ENCODE measurements at places on chromosomes 13 and 19.

GRCh38 chr19:4297901-4298809 is 4.0 kb downstream of the TMIGD2 start:
- no peak for DNase-seq

GRCh38 chr13:105565136-105565727 is 970.2 kb downstream of the EFNB2 start:
- DNase-seq = no peak

DNA sequence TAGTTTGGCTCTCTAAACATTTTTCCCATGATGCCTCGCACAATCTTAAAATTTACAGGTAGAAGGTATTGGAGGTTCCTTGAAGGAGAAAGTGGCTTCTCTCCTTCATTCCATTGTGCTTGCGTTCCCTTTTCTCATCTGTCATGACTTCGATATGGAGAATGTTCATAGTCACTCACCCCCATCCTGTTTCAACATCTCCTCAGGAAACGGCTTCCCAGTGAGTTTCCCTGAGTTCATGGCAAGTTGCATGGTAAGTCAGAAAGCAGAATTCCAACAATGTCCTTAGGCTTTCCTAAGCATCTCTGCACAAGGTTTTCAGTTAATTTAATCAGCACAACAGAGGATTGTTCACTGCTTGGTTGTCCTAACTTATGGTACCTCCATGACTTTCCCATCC is 581.8 kb upstream of the SLITRK5 start:
- DNase-seq = peak; percentile 72

GRCh38 chr13:100336795-100337516 is 248.1 kb downstream of the PCCA start:
- no peak for DNase-seq

GRCh38 chr19:11586331-11586730 is 8.9 kb upstream of the ACP5 start:
- DNase-seq = no peak

DNA sequence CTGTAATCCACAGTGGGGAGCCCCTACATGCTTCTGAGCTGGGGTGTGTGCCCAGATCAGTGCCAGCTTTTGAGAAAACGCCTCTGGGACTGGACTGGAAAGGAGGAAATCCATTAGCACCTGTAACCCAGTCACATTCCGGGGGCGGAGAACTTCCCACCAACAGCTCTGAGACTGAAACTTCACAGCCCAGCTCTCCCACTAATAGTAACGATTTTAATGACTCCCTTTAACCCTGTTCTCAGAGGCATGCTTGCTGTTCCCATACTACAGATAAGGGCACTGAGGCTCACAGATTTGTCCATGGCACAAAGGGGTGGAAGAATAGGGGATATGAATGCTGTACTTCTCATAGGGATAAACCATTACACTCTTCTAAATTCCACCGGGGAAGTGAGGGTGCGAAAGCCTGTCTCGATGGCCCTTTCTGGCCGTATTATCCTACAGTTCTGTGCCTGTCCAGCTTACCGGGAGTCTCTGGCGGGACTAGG is 851 bp downstream of the FBXO46 start:
- DNase-seq = no peak

DNA sequence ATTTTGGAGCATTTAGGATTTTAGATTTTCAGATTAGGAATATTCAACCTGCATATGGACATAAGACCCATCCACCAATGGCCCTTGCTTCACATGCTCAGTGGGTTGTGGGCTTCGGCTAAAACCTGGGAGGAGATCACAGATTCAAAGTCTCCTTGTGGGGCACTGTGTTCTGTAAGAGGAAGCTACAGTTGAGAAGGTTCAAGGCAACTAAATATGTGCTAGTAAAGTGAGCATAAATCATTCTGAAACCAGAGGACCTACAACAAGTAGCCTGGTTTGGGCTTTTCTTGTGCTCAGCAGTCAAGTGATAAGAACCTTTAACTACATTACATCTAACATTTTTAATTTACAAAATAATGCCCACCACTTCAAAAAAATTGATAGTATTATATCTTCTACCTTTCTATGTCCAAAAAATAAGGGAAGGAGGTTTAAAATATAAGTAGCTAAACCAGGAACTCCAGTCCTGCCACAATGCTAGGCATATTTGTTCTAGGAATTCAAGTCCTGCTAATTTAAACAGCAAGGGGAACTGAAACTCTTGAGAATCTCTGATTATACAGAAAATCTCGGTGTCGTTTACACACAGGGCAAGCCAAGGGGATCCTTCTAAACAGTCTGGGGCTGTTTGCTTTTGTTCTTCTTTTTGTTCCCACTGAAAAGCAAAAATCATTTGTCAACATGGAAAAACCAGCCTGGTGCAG is 36.6 kb downstream of the FOXO1 start:
- DNase-seq = no peak

DNA sequence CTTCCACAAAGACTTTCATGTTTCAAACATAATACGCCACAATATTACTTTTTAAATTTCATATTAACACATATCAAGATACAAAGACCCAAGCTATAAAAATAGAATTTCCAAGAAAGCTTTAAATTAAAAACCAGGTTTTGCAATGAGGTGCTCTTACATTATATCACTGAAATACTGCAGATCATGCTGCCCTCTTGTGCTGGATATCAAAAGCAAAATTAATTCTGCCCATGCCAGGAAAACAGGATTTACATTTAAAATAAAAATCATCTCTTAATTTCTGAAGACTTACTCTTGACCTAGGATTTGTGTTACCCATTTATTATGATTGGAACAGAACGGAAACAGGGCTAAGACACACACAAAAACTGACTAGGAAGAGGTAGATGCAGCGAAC is 145.0 kb downstream of the ABCC4 start:
- DNase-seq = peak; percentile 23

GRCh38 chr19:6076675-6077463 is 33.4 kb downstream of the RFX2 start:
- peak; percentile 91 for DNase-seq

GRCh38 chr19:19538061-19538784 is at the start of gene CILP2:
Gene CILP2 (plus strand): TSS chr19:19538265. CDS start chr19:19538350, 85 bp downstream.
- DNase-seq = no peak

DNA sequence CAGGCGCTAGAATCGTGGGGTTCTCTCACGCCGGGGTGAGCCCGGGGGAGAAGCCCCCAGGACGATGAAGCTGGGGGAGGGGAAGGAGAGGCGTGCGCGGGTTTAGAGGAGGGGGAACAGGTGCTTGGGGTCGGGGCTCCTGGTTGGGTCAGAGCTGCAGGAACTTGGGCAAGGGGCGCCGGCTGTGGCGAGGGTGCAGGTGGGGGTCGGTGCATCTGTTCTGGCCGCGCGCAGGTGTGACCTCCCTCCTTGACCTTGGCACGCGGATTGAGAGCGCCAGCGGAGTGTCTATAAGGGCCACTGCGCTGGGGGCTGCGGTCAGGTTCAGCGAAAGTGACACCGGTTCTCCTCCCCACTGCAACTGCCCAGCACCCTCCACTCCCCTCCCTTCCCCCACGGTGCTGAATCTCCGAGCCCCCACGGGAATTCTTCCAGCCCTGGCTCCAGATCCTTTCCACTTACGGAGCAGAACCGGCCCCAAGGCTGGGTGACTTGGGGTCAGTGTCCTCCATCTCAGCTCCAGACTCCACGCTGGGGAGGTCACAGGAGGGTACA is 618 bp downstream of the TMEM38A start:
- DNase-seq = no peak

Measured in LHCN-M2 (cell line).